EL (cell line): ENCODE measurements at places on chromosomes 5 and 9.

GRCh38 chr5:27402828-27403227 is 364.4 kb upstream of the CDH9 start:
- DNase-seq, result no peak

GRCh38 chr9:115524453-115525059 is 406.6 kb upstream of the TNC start:
- peak; percentile 75 for DNase-seq

GRCh38 chr9:134699343-134699740 is 57.7 kb downstream of the COL5A1 start:
- DNase-seq, result no peak

DNA sequence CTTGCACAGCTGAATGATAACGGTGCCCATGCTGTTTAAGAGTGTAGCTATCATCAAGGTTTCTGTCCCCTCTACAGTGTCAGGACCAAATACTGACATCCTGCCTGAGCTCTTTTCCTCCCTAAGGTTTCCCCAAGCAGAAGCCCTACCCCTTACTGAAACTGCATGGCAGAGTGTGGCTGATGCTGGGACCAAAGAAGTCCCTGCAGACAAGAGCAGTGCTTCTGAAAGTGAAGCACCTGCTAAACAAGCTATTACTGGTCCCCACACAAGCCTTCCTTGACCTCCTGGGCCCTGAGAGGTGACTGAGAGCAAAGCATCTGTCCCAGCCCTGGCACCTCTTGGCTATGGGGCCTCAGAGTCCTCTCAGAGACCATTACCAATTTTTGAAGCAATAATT is 56.1 kb downstream of the CFAP90 start:
- no peak for DNase-seq

DNA sequence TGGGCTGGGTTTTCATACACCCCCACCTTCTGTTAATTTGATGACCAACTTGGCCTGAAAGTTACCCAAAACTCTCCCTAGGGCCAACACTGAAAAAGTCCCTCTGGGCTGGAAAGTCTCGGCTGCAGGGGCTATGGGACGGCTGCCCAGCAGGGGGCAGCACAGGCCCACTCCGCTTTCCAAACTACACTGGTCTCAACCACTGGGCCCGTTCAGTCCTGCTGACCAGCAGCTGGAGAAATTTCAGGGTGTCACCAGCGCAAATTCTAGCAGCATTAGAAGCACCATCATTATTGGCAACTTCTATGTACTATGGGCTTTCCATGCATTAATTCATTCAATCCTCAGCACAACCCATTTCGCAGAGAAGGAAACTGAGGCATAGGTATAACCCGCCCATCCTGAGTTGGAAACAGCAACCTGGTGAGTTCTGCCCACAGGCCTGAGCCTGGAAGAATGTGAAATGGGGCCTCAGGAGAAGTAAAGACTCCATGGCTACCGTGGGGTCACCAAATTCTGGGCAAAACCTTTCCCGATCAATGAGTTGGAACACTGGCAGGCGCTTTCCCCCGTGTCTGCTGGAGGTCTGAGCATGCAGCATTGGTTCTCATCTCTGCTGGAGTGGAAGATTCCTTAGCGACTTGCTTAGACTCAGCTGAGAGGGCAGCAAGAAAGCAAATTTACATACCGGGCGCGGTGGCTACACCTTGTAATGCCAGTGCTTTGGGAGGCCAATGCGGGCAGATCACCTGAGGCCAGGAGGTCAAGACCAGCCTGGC is 9.7 kb downstream of the ORM2 start:
- DNase-seq, result peak; percentile 62

GRCh38 chr5:153299891-153300290 is 190.6 kb upstream of the GRIA1 start:
- DNase-seq, result no peak

DNA sequence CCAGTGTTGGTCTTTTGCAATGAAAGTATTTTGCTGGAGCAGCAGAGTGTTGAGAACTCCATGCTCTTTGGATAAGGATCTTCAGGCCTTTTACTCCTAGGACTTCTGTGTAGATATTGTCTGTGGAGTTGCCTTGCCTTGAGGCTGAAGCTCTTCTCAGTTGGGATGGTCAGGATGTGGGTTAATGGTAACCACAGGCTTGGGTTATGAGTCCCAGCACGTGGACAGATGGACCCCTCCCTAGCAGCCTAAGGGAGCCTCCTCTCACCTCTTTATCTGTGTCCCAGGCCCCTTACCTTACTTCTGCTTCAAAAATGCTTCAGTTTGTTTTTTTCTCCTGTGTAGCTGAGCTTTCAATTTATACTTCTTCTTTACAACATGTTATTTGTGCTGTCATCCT is 109.9 kb downstream of the MEGF10 start:
- DNase-seq, result no peak

GRCh38 chr9:34983209-34983608 is 6.3 kb upstream of the DNAJB5 start:
- DNase-seq, result no peak

DNA sequence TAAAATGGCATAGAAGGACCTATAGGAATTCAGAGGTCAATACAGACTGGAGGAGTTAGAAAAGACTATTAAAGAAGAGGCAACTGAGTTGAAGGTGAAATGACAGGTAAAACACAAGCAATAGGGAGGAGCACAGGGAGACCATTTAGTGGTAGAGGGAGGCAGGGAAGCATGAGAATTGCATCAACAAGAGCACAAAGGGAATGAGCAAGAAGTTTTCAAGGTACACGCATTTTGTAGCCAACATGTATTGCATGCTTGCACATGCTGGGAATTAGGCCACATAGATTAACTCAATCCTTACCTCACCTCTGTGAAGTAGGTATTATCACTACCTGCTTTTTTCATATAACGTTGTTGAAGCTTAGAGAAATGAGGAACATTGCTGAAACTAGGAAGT is 42.3 kb downstream of the PLPP1 start:
- no peak for DNase-seq
